ENCODE measurements at places on chromosomes 6 and 20.

DNA sequence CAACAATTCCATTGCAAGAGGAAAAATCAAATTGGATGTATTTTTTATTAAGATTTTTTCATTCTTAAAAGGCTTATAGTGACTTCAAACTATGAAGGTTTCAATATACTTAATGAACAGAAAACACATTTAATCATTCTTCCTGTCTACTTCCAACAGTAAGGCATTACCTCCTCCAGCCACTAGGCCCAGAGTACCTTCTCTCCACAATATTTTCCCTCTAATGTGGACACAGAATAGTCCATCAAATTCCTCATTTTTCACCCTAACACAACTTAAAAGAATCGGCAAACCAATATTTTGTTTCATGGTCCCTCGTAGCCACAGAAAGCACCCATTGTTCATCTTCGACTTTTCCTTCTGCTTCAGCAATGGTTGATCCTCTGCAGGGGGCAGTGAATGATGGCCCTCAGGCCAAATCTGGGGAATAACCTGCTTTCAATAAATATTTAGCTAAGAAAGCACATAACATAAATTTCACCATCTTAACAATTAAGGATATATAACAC is 335.4 kb upstream of the ID4 start:
- DNase-seq, result no peak

DNA sequence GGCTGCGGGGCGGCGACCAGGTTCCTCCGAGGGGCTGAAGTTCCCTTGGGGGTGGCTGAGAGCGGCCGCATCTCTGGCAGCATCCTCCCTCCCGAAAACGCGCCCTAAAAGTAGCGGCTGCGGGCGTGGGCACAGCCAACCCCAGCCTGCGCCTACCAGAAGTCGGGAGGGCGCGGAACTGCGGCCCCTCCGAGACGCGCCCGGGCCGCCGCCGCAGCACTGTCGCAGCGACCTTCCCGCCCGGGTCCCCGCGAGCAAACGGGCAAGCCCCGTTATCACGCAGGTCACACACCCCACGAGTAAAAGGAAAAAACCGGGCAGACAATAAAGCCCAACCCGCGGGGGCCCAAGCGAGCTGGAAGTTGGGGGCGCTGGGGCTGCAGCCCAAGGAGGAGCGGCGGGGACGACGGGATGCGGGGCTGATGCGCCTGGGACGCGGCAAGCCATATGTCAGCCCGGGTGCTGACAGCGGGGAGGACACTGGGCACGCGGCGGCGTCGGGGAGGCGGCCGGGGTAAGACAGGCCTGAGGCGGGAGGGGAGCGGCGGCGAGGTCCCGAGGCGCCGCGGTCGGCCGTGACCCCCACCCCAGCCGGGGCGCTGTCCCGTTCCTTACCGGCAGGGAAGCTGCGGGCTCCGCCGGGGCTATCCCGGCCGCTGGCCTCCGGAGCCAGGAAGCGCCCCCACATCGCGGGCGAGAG is 659 bp downstream of the CEP85L start:
- peak; percentile 39 for DNase-seq

DNA sequence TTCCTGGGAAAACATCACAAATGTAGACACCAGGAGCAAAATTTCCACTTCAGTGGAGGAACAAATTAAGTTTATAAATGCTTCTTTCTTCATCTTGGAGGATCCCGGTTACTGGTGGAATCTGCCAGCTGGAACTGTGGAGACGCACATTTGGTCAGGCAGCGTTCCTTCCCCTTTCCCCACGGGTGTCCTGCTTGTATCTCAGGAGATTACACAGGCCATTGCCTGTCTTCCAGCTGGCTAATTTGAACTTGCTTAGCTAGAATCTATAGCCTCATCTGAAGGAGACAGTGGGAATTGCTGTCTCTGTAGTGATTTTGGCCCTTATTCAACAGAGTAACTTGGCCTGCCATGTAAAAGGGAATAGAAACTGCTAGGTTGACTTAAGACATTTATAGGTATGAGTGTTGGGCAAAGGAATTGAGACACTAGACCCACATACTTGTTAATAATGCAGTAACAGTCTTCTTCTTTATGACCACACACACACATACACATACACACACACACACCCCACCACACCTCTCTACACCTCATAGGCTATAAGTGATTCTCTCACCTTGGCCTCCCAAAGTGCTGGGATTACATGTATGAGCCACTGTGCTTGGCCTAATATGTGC is 34.4 kb downstream of the TSBP1 start:
- no peak for DNase-seq

DNA sequence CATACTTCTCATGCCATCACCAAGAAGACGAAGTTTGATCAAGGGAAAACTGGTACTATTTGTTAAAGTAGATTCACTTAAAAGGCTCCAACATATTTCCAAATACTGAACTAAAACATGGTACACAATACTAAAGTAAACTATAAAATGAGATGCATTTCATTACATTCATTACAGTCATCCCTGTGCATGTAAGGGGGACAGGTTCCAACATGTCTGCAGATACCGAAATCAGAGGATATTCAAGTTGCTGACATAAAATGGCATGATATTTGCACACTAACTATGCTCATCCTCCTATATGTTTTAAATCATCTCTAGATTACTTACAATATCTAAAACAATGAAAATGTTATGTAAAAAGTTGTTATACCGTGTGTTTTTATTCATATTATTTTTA is 893.9 kb upstream of the MANEA start:
- no peak for DNase-seq

DNA sequence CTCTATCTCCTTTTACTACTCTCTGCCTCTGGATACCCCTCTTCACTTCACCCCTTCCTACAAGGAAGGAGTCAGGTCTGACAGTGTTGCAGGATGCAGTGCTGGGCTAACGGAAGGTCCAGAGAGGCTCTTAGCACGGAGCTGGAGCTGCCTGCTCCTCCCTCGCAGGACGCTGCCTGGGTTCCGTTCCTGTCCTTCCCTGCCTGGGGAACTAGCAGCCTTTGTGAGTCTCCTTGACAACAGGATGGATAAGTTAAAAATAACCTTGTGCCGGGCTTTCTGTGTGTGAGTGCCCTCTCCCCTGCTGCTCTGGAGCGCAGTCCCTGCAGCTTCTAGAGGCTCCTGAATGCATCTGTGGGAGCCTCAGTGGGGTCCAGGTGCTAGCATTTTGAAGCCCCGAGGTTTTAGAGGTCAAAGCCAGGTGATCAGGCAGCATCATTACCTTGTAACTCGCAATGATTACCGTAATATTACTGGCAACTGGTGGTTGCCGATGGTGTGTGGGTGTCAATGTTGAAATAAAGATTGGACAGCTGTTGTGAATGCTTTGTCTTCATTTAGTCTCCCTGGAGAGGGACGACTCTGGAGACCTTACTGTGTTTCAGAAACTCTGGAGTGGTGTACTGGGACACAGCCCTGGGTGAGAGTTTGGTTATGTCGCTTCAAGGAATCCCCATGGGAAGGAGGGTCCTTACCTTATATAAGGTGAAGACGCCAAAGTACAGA is 44.4 kb downstream of the CDS2 start:
- no peak for DNase-seq

GRCh38 chr6:132648356-132648755 is 10.6 kb downstream of the TAAR1 start:
- peak; percentile 1 for DNase-seq

GRCh38 chr6:20952699-20953474 is 418.6 kb downstream of the CDKAL1 start:
- no peak for DNase-seq

GRCh38 chr6:3391902-3392458 is 64.9 kb downstream of the SLC22A23 start:
- no peak for DNase-seq

- DNase-seq, result no peak
These were observed 30.3 kb upstream of the OGFRL1 start for GRCh38 chr6:71258078-71258866.

GRCh38 chr6:156925718-156926607 is 148.8 kb downstream of the ARID1B start:
- DNase-seq, result no peak

GRCh38 chr6:13924949-13925881 is at the start of gene RNF182:
Gene RNF182 (plus strand): TSS chr6:13924952. CDS start chr6:13977120, 52,168 bp downstream.
- peak; percentile 34 for DNase-seq

DNA sequence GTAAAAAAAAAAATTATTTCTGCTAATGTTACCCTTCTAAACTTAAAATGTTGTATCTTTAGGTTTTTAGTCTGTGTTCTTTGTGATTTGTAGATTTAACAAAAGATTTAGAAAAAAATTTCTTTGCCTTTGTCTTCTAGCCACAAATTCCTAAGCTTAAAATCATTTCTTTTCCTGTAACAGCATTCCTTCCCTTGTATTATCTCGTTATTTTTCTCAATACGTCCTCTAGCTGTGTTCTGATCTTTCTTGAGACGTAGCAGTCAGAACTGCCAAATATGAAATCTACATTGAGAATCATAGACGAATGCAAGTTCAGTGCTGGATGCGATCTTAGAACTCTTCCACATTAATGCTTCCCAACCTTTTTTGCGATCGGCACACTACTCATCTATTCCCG is 283.1 kb downstream of the UTRN start:
- no peak for DNase-seq

DNA sequence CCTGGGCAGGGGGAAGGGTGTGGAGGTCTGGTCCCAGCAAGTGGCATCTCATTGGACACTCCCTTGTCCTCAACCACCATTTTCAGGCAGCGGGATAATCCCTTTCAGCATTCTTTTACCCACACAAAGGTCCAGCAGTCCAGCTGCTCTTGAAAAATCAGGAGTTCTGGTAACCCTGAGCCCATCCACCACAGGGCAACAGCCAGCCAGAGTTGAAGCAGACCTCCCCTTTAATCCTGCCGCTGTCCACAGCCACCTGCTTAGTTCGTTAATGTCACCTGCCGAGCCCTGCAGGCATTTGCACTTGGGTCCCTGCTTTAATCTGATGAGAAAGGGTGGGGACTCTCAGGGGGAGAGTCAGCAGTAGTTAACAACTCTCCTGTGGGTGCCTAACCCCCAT is 11.1 kb downstream of the TMEM74B start:
- DNase-seq, result no peak

GRCh38 chr6:141359953-141360352 is 772.8 kb upstream of the GJE1 start:
- DNase-seq, result no peak

GRCh38 chr6:79463621-79464050 is 73.6 kb downstream of the LCA5 start:
- no peak for DNase-seq

DNA sequence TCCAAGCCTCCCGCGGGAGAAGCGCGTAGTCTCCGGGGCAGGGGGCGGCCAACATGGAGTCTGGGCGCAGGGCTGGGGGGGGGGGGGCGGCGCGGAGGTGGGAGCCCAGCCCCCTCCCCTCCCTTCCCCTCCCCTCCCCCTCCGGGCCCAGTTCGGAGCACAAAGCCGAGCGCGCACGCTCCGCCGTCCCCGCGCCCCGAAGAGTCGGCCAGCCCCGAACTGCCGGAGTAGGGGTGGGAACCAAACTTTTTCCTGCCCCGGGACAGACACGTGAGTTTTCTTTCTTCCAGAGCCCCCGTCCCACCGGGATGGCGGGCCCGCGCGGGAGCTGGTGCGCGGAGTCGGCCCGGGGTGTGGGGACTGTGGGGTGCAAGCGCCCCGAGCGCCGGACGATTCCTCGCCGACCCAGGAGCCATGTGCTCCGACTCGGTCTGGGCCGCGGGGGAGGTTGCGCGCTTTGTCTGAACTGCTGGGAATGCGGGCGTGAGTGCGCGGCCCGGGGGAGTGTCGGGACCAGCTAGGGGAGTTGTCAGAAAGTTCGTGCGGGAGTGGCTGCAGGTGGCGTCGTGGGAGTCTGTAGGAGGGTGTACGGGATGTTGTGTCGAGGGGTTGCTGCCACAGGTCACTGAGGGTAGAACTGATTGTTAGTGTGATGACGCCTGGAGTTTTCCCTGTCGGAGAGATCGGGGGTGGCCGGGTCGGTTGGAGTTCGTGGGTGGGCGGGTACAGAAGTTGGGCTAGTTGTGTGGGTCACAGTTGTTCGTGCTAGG is 1.2 kb downstream of the TGIF2 start:
- no peak for DNase-seq

DNA sequence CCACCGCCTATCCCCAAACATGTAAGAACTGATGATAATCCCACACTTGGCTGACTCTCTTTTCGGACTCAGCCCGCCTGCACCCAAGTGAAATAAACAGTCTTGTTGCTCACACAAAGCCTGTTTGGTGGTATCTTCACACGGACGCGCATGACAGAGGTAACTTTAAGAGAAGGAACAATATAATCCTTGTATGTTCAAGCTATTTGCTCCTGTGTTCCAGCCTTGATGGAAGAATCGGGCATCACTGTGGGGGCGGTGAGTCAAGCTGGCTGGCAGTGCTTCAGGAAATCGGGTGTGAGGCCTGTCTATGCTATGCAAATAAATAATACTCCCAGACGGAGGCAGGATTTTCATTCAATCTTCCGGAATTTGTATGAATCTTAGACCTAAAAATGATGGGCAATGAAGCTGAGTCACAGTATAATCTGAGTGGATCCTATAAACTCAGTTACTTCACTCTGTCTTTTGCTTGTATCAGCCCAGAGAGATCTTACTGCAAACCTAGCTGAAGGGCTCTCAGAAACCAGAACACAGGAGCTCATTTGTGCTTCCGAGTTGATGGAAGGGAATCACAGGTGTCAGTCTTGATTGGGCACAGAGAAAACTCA is 45.2 kb upstream of the NT5E start:
- no peak for DNase-seq

DNA sequence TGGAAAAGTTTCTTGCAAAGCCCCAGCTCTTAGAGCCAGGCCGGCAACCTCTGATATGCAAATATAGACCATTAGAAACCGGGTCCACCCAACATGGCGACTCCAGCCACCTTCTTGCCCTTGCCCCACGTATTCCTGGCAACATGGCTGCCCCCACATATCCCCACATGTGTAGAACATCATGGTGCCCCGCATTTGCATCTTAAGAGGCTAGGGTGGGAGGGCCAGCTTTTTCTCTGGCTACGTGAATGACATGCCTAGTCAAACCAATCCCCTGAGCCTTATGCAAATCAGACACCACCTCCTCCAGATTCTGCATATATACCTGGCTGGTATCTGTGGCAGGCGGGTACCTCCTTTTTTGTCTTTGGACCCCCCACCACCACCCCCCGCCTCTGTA is 106.1 kb upstream of the PTPRT start:
- no peak for DNase-seq

- no peak for DNase-seq
These were observed 112.0 kb upstream of the SGK1 start for GRCh38 chr6:134429861-134430380.

- no peak for DNase-seq
These were observed 41.5 kb downstream of the MYB start for GRCh38 chr6:135222623-135223022.

GRCh38 chr6:132907914-132908313 is 93.5 kb downstream of the RPS12 start:
- DNase-seq, result no peak

GRCh38 chr20:3796477-3797225 is 541 bp downstream of the CDC25B start:
- no peak for DNase-seq

- DNase-seq, result no peak
These were observed 2.2 kb downstream of the FBXL4 start for GRCh38 chr6:98945311-98946115.

- DNase-seq, result no peak
These were observed 185.2 kb upstream of the EXOC2 start for GRCh38 chr6:878179-878578.
